NCI-H187 (cell line): ENCODE measurements at places on chromosomes 2 and 18.

- no peak for DNase-seq
Measured at GRCh38 chr2:188497726-188498125, 206.1 kb downstream of the GULP1 start.

GRCh38 chr2:238403632-238404405, 22.9 kb upstream of the ASB1 start:
- peak; percentile 55 for DNase-seq

GRCh38 chr2:232085826-232086425, 124.4 kb downstream of the DIS3L2 start:
- DNase-seq: no peak

DNA sequence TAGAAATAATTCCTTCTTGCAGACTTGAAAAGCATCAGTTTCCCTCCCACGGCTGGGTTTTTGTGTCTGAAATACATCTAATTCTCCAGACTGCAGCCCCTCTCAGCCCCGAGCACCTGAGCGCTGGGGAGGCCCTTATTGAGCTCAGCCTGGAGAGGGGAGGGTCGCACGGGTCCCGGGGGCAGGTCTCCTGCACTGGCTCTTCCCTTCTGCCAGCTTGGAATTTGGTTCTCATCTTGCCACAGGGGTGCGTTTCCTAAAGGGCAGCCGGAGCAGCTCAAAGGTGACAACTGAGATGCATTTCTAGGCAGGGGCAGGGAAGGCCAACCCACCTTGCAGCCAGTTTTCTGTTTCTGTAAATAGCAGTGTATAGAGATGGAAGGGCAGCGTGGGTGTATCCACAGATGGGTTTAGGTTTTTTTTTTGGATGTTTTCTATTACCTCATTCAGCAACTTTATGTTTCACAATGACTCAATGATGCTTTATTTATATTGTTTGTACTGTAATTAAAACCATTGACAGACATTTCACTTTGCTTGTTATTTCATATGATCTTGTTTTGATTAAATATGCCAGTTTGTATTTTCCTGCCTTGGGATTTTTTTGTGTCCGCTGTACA, 37.0 kb downstream of the GBX2 start:
- DNase-seq: no peak

- DNase-seq: no peak
Measured at GRCh38 chr18:46712406-46712805, 44.4 kb downstream of the ST8SIA5 start.

- no peak for DNase-seq
Measured at GRCh38 chr2:144683107-144683753, 163.3 kb upstream of the ZEB2 start.

- no peak for DNase-seq
Measured at GRCh38 chr2:97720746-97721145, 7.4 kb downstream of the ZAP70 start.

GRCh38 chr18:47996091-47996541, 65.7 kb upstream of the SMAD2 start:
- peak; percentile 39 for DNase-seq

GRCh38 chr2:156792242-156792840, 356.2 kb downstream of the GPD2 start:
- no peak for DNase-seq

- DNase-seq: no peak
Measured at GRCh38 chr2:155381436-155381835, 682.9 kb downstream of the KCNJ3 start.

GRCh38 chr2:240269380-240269779, 128.9 kb upstream of the OTOS start:
- no peak for DNase-seq

GRCh38 chr18:7393080-7393479, 162.2 kb downstream of the LRRC30 start:
- no peak for DNase-seq

DNA sequence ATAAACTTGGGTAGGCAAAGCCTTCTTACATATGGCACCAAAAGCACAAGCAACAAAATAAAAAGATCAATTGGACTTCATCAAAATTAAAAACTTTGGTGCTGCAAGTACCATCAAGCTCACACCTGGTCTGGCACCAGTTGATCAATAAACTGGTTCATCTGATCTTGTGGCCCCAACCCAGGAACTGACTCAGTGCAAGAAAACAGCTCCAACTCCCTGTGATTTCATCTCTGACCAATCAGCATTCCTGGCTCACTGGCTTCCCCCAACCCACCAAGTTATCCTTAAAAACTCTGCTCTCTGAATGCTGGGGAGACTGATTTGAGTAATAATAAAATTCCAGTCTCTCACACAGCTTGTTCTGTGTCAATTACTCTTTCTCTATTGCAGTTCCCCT, 8.4 kb downstream of the EPG5 start:
- no peak for DNase-seq

DNA sequence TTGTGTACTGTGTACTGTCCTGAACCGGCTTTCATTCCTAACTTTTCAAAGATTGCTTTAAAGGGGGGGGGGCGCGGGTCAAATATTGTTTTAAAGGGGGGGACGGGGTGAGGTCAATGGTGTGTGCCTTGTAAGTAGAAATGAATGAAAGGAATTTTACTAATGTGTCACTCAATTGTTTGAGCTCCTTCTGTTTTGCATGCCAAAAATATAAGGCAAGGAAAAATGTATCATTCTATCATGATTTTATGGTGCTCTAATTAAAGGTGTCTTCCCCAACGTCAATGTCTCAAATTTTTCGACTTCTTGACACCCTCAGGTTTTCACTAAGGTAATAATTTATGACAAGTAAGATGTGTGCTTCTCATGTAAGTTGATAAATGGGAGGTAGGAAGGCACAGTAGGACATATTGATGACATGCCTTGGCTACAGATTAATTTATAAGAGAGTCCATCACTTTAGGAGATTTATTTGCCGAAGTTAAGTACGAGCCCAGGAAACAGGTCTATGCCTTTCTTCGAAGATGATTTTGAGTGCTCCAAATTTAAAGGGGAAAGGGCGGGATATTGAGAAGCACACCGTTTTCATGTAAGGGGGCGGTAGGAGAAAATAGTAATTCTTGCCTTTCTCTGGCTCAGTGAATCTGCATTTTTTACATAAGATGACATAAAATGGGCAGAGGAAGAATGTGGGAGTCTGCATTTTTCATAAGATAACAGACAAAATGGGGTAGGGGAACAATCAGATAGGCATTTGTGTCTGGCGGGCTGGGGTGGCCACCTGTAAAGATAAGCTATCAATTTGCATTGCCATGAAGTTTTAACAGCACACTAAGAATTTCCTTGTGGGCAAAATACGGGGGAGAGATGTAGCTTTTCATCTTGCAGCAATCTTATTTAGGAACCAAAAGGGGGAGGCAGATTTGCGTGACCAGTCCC, 1.2 kb upstream of the TRAPPC8 start:
- DNase-seq: no peak

- DNase-seq: no peak
Measured at GRCh38 chr2:102187496-102188150, 800 bp downstream of the IL1RL2 start.

DNA sequence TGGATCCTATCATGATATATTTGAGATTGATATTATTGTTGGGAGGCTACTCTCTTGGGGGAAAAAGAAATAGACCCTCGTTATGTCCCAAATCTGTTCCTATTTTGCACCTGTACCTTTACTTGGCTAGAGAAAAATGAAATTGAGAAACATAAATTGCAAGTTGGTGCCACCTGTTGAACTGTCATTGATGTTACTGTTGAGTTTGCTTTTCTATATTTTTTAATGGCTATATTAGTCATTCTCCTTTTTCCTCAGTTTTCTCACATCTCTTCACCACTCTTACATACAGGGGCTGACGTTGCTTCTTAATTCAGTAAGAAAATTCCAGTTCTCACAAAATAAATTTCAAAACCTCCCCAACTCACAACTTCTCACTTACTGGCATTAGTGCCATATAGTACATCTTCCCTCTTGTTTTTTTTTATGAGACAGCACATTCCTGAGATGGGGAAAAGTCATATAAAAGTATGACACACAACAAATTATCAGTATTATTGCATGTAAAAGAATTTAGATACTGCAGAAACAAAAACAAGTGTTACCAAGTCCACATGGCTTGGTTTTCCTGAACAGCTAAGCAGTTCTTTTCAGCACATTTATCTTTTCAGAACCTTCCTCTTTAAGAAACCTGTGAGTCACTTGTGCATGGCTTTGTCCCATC, 348.3 kb upstream of the DSEL start:
- DNase-seq: no peak

- DNase-seq: no peak
Measured at GRCh38 chr2:227411320-227411989, 23.7 kb upstream of the SCYGR1 start.

GRCh38 chr18:78643004-78643403, 336.6 kb upstream of the SALL3 start:
- no peak for DNase-seq

DNA sequence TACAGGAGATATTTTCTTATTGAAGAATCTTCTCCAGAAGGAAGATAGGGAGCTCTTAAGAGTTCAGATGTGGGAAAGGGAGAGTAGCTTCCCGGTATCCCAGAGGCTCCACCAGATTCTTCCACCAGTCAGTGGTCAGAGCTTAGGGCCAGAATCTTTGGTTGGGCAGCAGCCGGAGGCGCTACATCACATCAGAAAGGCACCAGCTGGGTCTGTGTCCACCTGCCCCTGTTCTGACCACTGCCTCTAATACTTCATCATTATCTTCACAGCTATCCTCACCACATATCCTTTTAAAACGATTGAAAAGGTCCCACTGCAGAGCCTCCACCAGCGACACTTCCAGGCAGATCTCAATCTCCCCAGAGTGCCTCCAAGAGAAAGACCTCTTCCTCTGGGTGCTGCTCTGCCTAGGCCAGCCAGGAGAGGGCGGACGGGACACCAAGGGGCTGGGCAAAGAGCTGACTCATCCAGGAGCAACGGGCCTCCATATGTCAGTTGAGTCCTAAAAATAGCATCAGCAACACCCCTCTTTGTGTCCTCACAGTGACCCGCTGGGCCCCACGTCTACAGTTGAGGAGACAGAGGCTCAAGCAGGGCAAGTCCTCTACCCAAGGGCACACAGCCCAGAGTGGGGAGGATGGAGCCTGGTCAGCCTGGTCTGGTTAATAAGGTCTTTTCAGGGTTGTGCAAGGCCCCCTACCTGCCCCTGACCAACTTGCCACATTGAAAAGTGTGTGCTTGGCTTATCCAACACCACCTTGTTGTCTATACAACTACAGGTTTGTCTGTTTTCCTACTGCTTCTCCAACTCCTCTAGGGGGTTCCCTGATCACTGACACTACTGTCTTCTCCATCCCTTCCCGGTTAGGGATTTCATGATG, 81.2 kb downstream of the ADD2 start:
- no peak for DNase-seq

GRCh38 chr2:131041402-131042147, 51.7 kb downstream of the FAM168B start:
- DNase-seq: no peak

DNA sequence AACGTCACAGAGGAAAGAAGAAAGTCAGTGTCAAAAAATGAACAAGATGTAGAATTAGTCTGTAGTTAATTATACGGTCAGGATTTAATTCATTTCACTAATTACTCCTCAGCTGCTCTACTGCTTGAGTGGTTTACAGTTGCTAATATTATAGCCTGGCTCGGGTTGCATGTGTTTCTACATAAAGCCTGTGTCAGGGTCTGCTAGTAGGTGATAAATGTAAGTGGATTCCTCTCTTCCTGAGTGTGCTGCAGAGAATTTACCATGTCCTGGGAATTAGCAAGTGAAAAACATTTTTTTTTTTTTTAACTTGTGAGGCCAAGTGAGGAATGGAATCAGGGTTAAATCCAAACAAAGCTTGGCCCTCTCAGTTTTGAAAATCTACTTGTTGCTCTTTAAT, 622.6 kb downstream of the EPHA4 start:
- no peak for DNase-seq

DNA sequence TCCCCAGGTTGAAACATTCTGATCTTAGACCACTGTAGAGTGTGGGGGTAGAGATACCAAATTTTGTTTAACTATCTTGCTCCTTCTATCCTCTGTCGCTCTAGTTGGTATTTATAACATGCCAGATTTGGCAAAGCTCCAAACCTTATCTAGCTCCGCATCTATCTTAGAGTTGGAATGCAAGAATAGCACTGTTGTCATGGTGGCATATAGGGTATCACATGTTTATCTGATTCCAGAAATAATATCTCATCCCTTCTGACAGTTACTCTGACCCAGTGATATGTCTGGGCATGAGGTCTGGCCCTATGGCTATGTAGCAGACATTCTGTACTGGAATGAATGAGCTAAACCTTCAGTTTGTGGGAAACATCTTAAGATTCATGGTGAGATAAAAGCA, 51.7 kb downstream of the CABYR start:
- DNase-seq: no peak

DNA sequence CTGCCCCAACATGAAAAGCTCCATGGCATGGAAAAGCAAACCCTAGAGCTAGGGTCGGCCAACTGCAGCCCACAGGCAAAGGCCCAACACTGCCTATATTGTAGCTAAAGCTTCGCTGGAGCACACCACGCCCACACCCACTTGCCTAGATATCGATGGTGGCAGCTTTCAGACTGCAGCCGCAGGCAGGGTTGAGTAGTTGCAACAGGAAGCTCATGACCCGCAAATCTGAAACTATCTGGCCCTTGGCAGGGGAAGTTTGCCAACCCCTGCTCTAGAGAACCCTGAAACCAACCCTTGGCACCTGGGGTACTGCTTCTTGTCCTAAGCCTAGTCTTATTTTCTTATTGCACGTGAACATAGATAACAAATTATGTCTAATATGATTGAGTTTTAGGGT, 250.0 kb downstream of the SOX11 start:
- DNase-seq: no peak

DNA sequence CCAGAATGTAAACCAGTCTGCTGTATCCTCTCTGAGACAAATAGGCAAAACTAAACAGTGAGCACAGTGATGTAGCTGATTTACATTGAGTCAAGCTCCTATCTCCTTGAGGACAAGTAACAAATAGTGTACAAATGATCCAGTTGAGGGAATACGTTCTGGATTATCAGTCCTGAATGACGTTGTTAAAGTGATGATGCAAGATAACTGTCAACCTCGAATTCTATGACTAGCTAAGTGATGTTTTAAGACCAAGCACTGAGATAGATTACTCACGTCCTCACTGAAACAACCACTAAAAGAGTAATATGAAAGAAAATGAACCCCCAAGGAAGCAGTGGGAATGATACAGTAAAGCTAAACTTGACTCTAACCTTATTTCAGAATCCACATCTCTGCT, 46.8 kb downstream of the SMC6 start:
- DNase-seq: no peak

- no peak for DNase-seq
Measured at GRCh38 chr2:236998236-236998635, 87.5 kb upstream of the COPS8 start.

GRCh38 chr18:55783921-55784320, 195.9 kb upstream of the TCF4 start:
- no peak for DNase-seq

GRCh38 chr2:17643031-17643615, 102.6 kb downstream of the VSNL1 start:
- no peak for DNase-seq
